CD4-positive, alpha-beta memory T cell (primary cell): ENCODE measurements at places on chromosomes 12 and 14. TPM values are rescaled to one million over a fixed set of nuclear protein-coding genes. Genes with fewer than 3 reads are reported as not detected.

- DNase-seq: no peak
- H3K27me3 ChIP-seq: no peaks in the 10 kb centered on the region
- no peaks in the 10 kb centered on the region for H3K4me1 ChIP-seq
- H3K4me3 ChIP-seq: no peak overlapping the region
These were observed 2.5 kb downstream of the SMCO2 start for GRCh38 chr12:27449026-27449425.

- peaks cover 6% of the 10 kb centered on the region for H3K27me3 ChIP-seq
- H3K4me1 ChIP-seq: no peaks in the 10 kb centered on the region
- DNase-seq: no peak
- H3K27ac ChIP-seq: no peak overlapping the region
- no peaks in the 10 kb centered on the region for H3K36me3 ChIP-seq
- H3K4me3 ChIP-seq: no peak overlapping the region
These were observed 3.6 kb upstream of the FGF6 start for GRCh38 chr12:4448943-4449850.

DNA sequence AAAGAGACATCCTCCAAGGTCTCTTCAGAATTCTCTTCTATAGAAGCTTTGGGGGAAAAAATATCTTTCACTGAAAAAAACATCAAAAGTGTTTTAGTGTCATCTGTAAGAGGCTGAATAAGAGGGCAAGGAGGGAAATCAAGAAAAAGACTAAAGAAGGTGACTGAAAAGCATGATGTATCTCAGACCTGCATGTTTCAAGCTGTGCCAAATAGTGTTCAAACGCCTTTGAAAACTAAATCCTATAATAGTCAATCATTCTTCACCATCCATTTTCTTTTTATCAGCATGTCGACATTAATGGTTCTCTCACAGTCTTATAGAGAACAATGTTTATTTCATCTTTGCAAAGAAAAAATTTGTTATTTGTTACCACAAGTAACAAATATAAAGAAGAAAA lies 94.5 kb downstream of the CEP128 start:
- no peak overlapping the region for H3K4me3 ChIP-seq
- no peaks in the 10 kb centered on the region for H3K36me3 ChIP-seq
- H3K4me1 ChIP-seq: no peaks in the 10 kb centered on the region

- no peak overlapping the region for H3K27ac ChIP-seq
- DNase-seq: no peak
- no peaks in the 10 kb centered on the region for H3K4me1 ChIP-seq
- no peaks in the 10 kb centered on the region for H3K36me3 ChIP-seq
These were observed 7.7 kb upstream of the IFNG-AS1 start for GRCh38 chr12:67981287-67982162.

The USP44 gene
- 5.4 TPM for total RNA-seq

The STYK1 gene
- not detected for total RNA-seq

DNA sequence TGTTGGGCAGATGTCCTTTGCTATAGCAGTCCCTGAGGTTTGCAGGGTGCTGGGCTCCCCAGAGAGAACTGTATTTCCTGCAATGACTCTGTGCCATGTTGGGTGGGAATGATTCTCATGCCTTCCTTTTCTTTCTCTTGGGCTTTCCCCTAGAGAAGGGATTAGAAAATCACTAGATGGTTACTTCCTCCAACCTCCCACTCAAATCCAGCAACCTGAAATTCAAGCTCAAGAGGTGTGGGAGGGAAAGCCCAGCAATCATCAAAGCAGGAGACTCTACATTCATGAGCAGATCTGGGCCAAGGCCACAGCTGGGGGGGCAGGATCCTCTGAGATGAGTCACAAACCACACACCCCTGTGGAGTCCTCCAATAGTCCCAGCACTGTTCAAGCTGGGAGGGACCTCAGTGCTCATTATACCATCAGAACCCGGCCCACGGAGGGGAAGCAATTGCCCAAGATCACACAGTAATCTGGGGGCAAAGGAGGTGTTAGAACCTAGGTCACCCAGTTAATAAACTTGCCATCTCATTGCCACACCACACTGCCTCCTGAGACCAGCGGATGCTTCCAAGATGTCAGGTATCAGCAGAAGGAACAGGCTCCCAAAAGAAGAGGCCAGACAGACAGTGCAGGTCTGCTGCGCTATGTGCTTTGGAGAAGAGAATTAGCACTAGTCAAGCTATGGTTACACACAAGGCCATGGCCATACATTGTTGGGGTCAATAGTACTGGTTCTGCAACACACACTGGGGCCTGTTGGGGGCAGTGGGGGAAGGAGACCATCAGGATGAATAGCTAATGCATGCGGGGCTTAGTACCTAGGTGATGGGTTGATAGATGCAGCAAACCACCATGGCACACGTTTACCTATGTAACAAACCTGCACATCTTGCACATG lies 65.7 kb downstream of the TTC9 start:
- no peaks in the 10 kb centered on the region for H3K36me3 ChIP-seq
- no peak for DNase-seq
- H3K27me3 ChIP-seq: no peaks in the 10 kb centered on the region
- H3K4me3 ChIP-seq: no peak overlapping the region

The TRIM9 gene
- 0.44 TPM for total RNA-seq

- no peak overlapping the region for H3K27ac ChIP-seq
- H3K27me3 ChIP-seq: no peaks in the 10 kb centered on the region
- no peaks in the 10 kb centered on the region for H3K36me3 ChIP-seq
- DNase-seq: no peak
- H3K4me1 ChIP-seq: no peaks in the 10 kb centered on the region
These were observed 525.4 kb downstream of the TMEM121 start for GRCh38 chr14:106051796-106052195.

The RNASE3 gene
- not detected for total RNA-seq

The GNB3 gene
- total RNA-seq: 5.2 TPM

The MORN3 gene
- total RNA-seq: 14.1 TPM

GRCh38 chr14:64572386-64573104 lies 22.8 kb downstream of the PPP1R36 start:
- no peaks in the 10 kb centered on the region for H3K4me1 ChIP-seq
- no peaks in the 10 kb centered on the region for H3K36me3 ChIP-seq
- no peaks in the 10 kb centered on the region for H3K27me3 ChIP-seq
- no peak overlapping the region for H3K4me3 ChIP-seq
- DNase-seq: no peak
- no peak overlapping the region for H3K27ac ChIP-seq

The CTDSP2 gene
- 285 TPM for total RNA-seq

The NOC4L gene
- 17.0 TPM for total RNA-seq

The BRI3BP gene
- total RNA-seq: 9.5 TPM

DNA sequence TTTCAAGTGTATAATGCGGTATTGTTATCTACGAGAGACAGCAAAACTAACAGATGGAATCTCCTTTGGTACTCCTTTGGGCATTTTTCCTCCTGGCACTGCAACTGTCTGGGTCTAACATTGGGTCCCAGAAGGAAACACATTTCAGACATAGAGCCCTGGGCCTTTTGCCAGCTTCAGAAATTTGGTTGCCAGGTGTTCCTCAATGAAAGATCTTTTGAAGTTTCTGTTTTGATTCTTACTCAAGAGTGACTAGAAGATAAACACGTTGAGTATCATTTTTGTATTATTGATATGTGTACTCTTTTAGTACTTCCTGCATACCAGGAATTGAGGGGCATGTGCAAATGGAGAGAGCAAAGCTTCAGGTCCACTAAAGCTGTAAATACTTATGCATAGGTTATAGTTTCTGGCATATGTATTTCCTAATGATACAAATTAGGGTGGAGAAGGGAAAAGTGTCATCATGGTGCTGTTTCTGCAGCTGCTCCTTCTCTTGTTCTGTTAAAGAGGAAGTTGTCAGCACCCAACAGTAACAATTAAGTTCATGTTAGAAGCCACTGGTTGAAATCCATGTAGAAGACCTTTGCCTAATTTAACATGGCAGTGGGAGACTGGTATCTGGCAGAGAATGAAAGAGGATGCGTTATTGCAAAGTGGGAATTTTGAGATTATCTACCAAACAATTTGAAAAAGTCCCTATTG lies 53.5 kb downstream of the SLC38A6 start:
- no peak overlapping the region for H3K4me3 ChIP-seq
- no peaks in the 10 kb centered on the region for H3K36me3 ChIP-seq
- no peak for DNase-seq
- no peak overlapping the region for H3K27ac ChIP-seq
- H3K27me3 ChIP-seq: no peaks in the 10 kb centered on the region
- no peaks in the 10 kb centered on the region for H3K4me1 ChIP-seq

GRCh38 chr12:109301643-109302168 lies 7.4 kb downstream of the FOXN4 start:
- H3K36me3 ChIP-seq: no peaks in the 10 kb centered on the region
- no peak overlapping the region for H3K27ac ChIP-seq
- no peak for DNase-seq
- no peak overlapping the region for H3K4me3 ChIP-seq
- H3K4me1 ChIP-seq: no peaks in the 10 kb centered on the region

- no peak overlapping the region for H3K4me3 ChIP-seq
- no peaks in the 10 kb centered on the region for H3K27me3 ChIP-seq
- H3K27ac ChIP-seq: no peak overlapping the region
- DNase-seq: no peak
- no peaks in the 10 kb centered on the region for H3K36me3 ChIP-seq
- peaks cover 11% of the 10 kb centered on the region for H3K4me1 ChIP-seq
These were observed 73.9 kb upstream of the BBS10 start for GRCh38 chr12:76422154-76422542.

The SYCP3 gene
- 0.23 TPM for total RNA-seq

The MUCL1 gene
- not detected for total RNA-seq

The NPFF gene
- total RNA-seq: not detected

GRCh38 chr12:26274441-26275312 lies 79.3 kb downstream of the SSPN start:
- H3K4me3 ChIP-seq: no peak overlapping the region
- H3K4me1 ChIP-seq: no peaks in the 10 kb centered on the region
- no peak for DNase-seq
- no peaks in the 10 kb centered on the region for H3K27me3 ChIP-seq
- H3K27ac ChIP-seq: no peak overlapping the region
- H3K36me3 ChIP-seq: no peaks in the 10 kb centered on the region

GRCh38 chr12:22692964-22693555 lies 68.1 kb downstream of the ETNK1 start:
- no peaks in the 10 kb centered on the region for H3K27me3 ChIP-seq
- no peak overlapping the region for H3K27ac ChIP-seq
- no peak for DNase-seq

GRCh38 chr14:31265701-31266398 lies 58.3 kb upstream of the HECTD1 start:
- DNase-seq: no peak
- no peaks in the 10 kb centered on the region for H3K27me3 ChIP-seq
- H3K4me1 ChIP-seq: no peaks in the 10 kb centered on the region
- no peak overlapping the region for H3K4me3 ChIP-seq
- no peaks in the 10 kb centered on the region for H3K36me3 ChIP-seq
- H3K27ac ChIP-seq: no peak overlapping the region

DNA sequence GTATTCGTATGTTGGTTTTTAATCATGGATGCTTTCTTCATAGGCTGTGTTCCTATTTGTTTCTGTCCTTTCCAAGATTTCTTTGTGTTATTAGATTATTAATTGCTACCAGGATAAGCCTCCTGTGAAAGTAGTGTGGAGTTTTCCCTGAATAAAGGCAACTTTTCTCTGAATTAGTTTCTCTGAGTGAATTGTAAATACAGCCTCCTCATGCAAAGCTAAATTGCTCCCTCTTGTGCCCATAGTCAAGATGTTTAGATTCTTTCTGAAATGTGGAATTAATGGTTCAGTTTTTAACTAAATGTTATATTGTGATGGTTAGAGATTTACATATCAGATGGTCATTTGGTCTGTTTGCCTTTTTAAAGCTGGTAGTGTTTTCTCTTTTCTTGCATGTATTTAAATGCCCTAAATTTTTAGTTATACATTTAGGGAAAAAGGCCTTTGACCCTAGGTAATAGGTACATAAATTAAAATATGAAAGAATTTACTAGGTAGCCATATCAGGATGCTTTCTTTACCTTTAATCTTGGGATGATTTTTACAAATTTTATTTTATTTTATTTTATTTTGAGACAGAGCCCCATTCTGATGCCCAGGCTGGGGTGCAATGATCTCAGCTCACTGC lies 8.9 kb downstream of the APAF1 start:
- H3K27me3 ChIP-seq: no peaks in the 10 kb centered on the region
- peaks cover 18% of the 10 kb centered on the region for H3K36me3 ChIP-seq
- H3K4me1 ChIP-seq: peaks cover 7% of the 10 kb centered on the region
- H3K4me3 ChIP-seq: no peak overlapping the region

DNA sequence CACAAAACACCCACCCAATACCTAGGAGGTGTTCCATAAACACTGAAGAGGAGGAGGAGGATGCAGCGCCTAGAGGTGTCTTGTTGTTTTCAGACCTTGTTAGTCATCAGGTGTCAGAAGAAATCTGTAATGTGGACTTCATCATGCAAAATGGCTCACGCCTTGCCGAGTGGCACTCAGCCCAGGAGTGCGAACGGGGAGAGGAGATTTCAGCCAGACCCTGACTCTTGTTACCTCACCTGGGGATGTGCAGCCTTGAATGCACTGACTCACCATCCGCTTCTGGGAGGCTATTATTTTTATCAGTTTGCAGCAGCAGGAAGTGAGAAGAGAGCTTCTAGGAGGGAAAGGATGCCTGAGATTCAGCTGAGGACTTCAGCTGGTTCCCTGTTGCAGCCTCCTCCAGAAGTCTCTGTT lies 48.2 kb upstream of the PLXNC1 start:
- DNase-seq: no peak
- peaks cover 10% of the 10 kb centered on the region for H3K4me1 ChIP-seq
- no peak overlapping the region for H3K27ac ChIP-seq
- no peak overlapping the region for H3K4me3 ChIP-seq
- no peaks in the 10 kb centered on the region for H3K36me3 ChIP-seq
- H3K27me3 ChIP-seq: no peaks in the 10 kb centered on the region
